Kidney epithelial cell (primary cell): ENCODE measurements at places on chromosomes 1 and 21. TPM values are rescaled to one million over a fixed set of nuclear protein-coding genes. Genes with fewer than 3 reads are reported as not detected.

- DNase-seq = peak; percentile 98
Observed at GRCh38 chr1:31955917-31956736, 18.0 kb upstream of the PTP4A2 start.

DNA sequence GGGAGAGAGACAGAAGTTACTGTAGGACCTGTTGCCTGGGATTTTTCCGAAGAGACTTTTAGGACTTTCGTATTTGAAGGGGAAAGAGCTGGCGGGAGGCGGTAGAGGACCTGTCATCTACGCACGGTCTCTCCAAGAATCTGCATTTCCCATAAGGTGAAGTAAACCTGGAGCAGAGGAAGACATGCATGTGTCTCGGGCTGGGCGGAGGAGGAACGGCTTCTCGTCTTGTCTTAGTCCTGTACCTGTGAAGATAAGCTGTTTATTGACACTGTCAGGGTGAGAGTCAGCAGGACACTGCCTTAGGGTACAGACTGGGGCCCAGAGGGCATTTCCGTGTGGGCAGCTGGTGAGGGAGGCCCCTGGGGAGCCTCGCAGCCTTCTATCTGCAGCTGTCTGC lies 123.4 kb upstream of the COL6A1 start:
- DNase-seq = no peak

DNA sequence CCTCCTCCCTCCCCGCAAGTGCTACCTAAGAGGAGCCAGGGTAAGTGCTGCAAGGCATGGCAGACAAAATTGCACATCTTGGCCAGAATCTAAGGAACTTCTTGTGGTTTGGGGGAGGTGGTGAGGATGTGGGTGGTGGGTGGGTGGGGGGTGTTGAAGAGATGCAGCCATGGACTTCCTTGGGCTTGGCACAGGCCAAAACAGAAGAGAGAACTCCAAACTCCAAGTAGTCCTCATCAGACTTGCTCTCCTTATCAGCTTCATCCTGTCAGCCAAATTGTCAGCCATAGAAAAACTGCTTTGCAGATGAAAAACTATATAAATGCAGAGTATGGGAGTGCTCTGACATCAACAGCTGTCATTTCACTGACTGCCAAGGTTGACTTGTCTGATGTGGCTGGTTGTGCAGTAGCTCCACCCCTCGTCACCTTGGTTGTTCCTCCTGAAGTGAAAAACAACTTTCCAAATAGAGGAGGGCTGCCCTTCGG lies 7.1 kb downstream of the AMIGO1 start:
- no peak for DNase-seq

Gene PRAMEF20
- not detected in 2 replicates for total RNA-seq

DNA sequence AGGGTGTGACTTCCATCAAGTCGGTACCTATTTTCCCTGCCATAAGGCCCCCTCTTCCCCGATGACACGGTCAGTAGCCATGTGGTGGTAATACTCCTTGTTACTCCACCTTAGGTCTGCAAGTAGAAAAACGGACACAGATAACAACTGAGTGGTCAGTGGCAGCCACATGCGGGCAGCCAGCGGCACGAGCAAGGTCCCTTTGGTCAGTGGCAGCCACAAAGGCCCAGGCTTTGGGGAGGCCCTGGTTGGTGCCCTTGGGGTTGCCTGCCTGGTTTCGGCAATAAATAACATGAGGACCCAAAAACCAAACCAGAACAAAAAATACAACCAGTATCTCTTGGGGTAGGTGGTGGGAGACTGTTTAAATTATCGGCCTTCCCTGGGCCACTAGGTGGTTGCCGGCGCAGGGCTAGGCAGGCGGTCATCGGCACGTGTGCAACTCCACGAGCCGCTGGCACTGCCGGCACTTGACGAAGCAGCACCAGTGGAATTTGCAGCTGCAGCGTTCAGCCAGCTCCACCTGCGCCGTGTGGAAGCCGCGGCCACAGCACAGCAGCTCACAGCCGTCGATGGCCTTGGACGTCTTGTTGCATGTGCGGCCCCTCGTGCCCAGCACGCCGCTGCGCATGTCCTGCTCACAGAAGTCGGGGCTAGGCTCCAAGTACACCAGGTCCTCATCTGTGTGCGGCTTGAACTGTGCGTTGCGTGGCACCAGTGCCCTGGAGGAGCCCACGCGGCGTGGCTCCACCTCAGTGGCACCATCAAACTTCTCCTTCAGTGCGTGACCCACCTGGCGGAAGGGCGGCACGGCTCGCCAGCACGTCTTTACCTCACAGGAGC lies 23.1 kb downstream of the WNT4 start:
- no peak for DNase-seq

Gene C1orf94
- not detected in 2 replicates for total RNA-seq

Gene DDAH1
- 32.6 and 33.4 TPM in 2 replicates for total RNA-seq

Gene SPRR4
- not detected in 2 replicates for total RNA-seq

Gene GUCA2B
- total RNA-seq = not detected in 2 replicates

Gene MPZ
- 0.14 and 0.54 TPM in 2 replicates for total RNA-seq

Gene EXTL1
- 1.3 TPM in 1 of 2 replicates, not detected in the other for total RNA-seq

DNA sequence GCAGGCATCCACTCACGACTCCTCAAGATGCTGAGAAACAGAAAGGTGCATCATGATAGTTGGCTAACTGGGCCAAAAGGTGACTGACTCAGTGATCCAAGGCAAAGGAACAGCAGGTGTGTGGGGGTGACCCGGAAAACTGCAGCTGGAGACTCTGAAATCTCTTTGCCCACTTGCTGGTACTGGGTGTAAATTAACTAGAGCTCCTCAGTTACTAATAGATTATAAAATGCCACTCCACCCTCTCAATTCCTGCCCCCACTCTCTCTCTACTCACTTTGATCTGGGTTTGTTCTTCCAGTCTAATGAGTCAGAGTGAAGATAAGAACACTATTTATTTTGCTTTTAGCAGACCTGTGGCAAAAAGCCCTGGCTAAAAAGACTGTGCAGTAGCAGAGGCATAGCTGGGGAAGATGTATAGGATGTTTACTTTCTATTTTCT lies 7.2 kb upstream of the PIGC start:
- peak; percentile 38 for DNase-seq

Gene MEX3A
- 34.5 and 34.6 TPM in 2 replicates for total RNA-seq

Gene SHISA4
- 22.6 and 30.0 TPM in 2 replicates for total RNA-seq

GRCh38 chr1:153774780-153775457 lies at the start of gene SLC27A3:
SLC27A3 (plus strand) TSS chr1:153775407; CDS start chr1:153775498, 91 bp downstream.
- no peak for DNase-seq

GRCh38 chr1:113243529-113243928 lies 146.8 kb upstream of the MAGI3 start:
- DNase-seq = no peak

DNA sequence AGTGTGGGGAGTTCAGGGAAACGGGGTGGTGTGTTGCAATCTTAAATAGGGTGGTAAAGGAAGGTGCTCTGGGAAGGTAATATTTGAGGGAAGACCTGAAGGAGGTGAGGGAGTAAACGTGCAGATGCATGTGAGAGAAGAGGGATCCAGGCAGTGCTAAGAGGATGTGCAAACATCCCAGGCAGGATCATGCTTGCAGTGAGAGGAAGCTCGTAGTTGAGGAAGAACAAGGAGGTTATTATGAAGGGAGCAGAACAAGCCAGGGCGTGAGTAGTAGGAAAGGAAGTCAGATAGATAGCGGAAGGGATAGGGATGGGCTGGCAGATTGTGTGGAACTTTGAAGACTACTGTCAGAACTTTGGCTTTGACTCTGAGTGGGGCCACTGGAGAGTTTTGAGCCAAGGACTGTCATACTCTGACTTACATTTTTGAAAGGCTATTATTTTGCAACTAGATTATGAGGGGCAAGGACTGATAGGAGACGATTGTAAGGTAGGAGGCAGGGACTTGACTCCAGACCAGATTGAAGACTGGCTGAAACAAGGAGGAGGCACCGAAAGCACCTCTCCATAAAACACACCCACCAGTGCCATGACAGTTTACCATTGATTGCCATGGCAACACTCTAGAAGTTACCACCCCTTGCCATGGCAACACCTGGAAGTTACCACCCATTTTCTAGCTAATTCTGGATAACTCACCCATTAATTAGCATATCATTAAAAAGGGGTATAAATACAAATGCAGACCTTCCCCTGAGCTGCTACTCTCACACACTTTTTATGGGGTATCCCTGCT lies 67.0 kb downstream of the XCL2 start:
- DNase-seq = no peak

DNA sequence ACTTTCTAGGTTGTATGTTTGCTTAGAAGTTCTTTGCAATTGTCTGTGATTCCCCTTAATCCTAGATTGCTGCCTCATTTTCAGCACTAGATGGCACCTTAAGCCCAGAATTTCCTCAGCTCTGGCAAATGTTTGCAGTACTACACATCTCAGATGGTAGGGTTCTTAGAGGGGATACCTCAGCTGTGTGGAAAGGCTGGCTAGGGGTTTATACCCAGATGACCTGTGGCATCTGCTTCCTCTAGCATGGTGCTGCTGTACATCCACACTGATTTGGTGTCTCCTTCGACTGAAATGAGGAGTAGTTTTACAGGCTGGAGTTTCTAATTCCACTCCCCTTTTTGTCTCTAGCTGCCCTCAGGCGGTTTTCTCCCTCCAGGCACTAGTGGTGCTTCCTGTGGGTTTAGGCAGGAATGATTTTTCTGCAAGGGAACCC lies 23.5 kb downstream of the ASB17 start:
- DNase-seq = peak; percentile 12

DNA sequence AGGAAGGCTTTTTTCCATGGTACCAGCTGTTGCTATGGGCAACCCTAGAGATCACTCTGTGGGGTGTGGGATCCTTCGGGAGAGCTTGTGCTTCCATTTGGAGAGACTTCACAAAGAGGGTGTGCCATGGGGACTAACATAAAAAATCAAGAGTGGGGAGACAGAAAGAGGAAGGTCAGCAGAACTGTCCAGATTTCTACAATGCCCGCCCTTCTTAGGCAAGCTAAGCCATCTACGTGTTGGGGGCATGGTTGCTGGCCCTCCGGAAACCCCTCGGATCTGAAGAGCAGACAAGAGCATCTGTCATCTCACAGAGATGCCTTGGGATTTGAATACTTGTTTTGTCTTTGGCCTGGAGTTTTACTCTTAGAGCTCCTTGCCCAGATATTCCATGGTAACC lies 83.9 kb upstream of the ZNF648 start:
- no peak for DNase-seq

- no peak for DNase-seq
Observed at GRCh38 chr1:36760081-36760480, 274.2 kb downstream of the GRIK3 start.

GRCh38 chr1:36134505-36135329 lies 9.7 kb upstream of the COL8A2 start:
- DNase-seq = no peak

DNA sequence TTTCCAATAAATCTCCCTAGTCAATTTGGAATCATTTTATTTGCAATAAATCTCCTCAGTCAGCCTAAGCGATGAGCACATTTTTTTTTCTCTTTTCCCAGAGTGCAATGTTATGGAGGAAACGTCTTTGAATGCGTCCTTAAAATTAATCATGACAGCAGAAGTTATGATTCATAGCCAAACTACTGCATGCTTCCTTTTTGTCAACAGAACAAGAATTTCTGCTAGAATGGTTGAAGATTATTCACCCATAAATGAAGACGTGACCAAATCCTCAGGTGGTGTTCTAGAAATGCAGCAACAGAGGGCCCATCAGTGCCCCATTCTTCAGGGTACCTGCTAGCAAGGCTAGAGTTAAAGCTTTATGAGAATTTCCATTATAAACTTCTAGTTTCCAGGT lies 407.9 kb upstream of the PKN2 start:
- DNase-seq = peak; percentile 31

GRCh38 chr1:115496904-115497527 lies 144.8 kb upstream of the VANGL1 start:
- DNase-seq = peak; percentile 77

- no peak for DNase-seq
Observed at GRCh38 chr1:87591492-87591891, 262.8 kb downstream of the LMO4 start.

Gene FABP3
- 2.1 and 9.1 TPM in 2 replicates for total RNA-seq

Gene SLC6A9
- 20.1 and 22.4 TPM in 2 replicates for total RNA-seq

Gene RPS6KA1
- 48.1 and 48.5 TPM in 2 replicates for total RNA-seq

GRCh38 chr1:118486199-118486598 lies 301.2 kb upstream of the SPAG17 start:
- DNase-seq = no peak

Gene MROH9
- not detected in 2 replicates for total RNA-seq

Gene MAP1LC3C
- 0.27 TPM in 1 of 2 replicates, not detected in the other for total RNA-seq

GRCh38 chr1:27882543-27882903 lies 10.2 kb downstream of the THEMIS2 start:
- DNase-seq = no peak

GRCh38 chr1:22916471-22916820 lies 56.2 kb downstream of the LACTBL1 start:
- no peak for DNase-seq

- DNase-seq = peak; percentile 98
Observed at GRCh38 chr1:33433509-33434362, 2.8 kb upstream of the PHC2 start.

Gene RNU1-4
- under 0.01 TPM in 2 replicates for total RNA-seq

Gene KRTAP12-2
- not detected in 2 replicates for total RNA-seq

- no peak for DNase-seq
Observed at GRCh38 chr21:16945580-16945979, 567.3 kb upstream of the CXADR start.

DNA sequence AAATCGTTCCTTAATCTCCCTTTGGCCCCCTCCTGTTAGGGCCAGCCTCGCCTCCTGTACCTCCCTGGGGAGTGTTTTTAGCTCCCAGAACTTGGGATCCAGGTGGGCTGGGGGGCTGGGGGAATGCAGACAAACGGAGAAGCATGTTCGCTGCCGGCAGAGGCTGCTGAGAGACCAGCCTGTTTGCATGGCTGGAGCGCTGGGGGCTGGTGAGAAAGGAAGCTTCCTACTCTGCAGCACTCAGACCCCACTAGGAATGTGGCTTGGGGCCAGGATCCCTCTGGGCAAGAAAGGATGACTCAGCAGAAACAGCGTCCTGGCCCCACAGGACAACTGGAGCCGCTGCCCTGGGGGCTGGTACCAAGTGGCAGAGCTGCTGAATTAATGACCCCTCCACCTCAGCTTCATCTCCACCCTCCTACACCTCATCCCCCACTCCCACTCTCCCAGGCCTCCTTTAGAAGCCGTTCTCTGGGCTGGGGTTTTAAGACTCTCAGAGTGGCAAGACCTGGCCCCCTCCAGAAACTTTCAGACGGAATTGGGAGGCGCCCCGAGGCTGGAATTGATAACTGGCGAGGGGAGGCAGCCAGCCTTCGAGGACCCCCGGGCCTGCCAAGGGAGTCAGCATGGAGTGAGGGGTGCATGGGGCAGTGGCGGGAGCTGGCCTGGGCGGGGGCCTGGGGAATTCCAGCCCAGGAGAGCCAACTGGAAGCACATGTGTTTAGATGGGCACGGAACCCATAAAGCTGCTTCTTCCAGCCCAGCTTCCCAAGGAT lies 28.5 kb upstream of the EPS8L3 start:
- peak; percentile 89 for DNase-seq

Gene TLCD4
- 3.0 and 4.0 TPM in 2 replicates for total RNA-seq

Gene SLAMF6
- total RNA-seq = not detected in 2 replicates

GRCh38 chr21:45513003-45513717 lies 29.1 kb downstream of the SLC19A1 start:
- peak; percentile 4 for DNase-seq

GRCh38 chr21:39004634-39005501 lies 178.4 kb downstream of the PSMG1 start:
- no peak for DNase-seq

GRCh38 chr1:240031009-240031408 lies 60.7 kb upstream of the FMN2 start:
- DNase-seq = peak; percentile 95

Gene APCS
- not detected in 2 replicates for total RNA-seq

GRCh38 chr1:200896531-200897196 lies 2.0 kb downstream of the INAVA start:
- no peak for DNase-seq

Gene RAP1GAP
- 7.1 and 9.0 TPM in 2 replicates for total RNA-seq

Gene NTMT2
- total RNA-seq = not detected in 2 replicates
